ENCODE measurements at places on chromosomes 16 and 17.

DNA sequence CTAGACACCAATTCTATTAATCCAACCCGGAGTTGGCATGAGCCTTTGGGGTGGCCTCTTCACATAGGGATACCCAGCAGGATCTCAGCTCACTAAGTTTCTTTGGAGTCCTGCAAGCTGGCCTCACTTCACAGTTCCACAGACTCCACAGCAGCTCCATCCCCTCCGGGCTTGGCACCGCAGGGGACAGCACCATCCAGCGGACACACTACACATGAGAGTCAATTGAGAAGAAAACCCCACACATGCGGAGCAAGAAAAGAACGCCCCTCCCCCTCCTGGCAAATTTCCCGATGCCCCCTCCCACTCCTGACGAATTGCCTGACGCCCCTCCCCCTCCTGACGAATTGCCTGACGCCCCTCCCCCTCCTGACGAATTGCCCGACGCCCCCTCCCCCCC lies 31.1 kb downstream of the KLHDC4 start:
- no peak for DNase-seq

DNA sequence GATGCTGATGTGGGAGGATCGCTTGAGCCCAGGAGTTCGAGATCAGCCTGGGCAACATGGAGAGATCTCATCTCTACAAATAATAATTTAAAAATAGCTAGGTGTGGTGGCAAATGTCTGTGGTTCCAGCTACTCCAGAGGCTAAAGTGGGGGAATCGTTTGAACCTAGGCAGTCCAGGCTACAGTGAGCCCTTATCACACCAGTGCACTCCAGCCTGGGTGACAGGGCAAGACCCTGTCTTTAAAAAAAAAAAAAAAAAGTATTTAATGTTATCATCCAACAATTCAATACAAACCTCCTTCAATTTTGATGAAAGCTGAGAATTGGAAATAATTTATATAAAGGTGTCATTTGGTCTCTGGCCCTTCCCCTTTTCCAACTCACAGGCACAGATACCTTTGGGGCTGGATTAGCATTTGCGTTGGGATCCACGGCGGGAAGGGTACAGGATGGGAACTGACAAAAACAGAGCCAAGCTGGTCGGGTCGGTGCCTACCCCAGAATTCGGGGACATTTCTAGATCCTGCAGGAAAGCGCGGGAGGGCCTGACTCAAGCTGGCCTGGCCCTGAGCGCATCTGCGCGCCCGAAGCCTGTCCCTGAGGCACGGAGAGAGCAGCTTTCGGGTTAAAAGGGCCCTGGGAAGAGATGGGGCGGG lies 860 bp upstream of the DCAF7 start:
- DNase-seq, result no peak

GRCh38 chr16:63613701-63614100 lies 1508.2 kb downstream of the CDH11 start:
- DNase-seq, result no peak

GRCh38 chr17:31926100-31926729 lies 10.6 kb upstream of the SUZ12 start:
- no peak for DNase-seq

- no peak for DNase-seq
Measured at GRCh38 chr16:61945511-61945910, 90.7 kb downstream of the CDH8 start.

GRCh38 chr16:77540646-77541045 lies 105.8 kb upstream of the ADAMTS18 start:
- no peak for DNase-seq

GRCh38 chr17:64747938-64748540 lies 85.9 kb upstream of the SMURF2 start:
- DNase-seq, result no peak

DNA sequence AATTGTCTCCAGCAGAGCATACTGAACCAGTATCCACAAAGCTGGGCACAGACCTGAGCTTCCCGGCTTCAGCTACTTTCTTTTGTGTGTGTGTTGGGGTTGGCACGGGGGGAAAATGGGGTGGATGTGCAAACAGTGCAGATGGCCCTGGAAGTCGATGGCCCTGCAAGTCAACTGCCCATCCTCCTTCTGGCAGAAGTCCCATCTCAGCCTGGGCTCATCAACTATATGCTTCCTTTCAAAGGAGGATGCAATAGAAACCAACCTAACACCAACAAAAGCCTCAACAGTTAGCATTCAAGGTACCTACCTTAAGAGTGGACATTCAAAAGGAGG lies 55.7 kb downstream of the SOX9 start:
- DNase-seq, result no peak

- no peak for DNase-seq
Measured at GRCh38 chr16:65634291-65634690, 512.4 kb upstream of the CDH11 start.

DNA sequence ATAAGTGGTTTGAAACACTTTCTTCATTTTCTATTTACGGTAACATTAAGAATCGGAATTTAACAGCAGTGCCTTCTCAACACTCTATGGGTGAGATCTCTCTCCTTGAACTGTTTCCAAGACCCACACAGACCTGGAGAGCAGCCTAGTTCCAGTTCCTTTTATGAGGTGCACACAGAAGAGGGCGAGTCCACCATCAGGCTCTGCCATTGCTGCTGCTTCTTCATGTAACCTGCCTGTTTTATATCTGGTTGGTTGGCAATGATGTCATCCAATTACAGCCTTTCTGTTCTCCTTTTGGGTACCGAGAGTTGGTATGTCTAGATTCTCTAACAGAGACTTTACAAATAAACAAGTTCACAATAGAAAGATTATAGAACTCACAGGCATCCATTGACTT lies 225.7 kb downstream of the UTP18 start:
- DNase-seq, result no peak

- DNase-seq, result peak; percentile 44
Measured at GRCh38 chr16:66315210-66315825, 51.2 kb upstream of the CDH5 start.

DNA sequence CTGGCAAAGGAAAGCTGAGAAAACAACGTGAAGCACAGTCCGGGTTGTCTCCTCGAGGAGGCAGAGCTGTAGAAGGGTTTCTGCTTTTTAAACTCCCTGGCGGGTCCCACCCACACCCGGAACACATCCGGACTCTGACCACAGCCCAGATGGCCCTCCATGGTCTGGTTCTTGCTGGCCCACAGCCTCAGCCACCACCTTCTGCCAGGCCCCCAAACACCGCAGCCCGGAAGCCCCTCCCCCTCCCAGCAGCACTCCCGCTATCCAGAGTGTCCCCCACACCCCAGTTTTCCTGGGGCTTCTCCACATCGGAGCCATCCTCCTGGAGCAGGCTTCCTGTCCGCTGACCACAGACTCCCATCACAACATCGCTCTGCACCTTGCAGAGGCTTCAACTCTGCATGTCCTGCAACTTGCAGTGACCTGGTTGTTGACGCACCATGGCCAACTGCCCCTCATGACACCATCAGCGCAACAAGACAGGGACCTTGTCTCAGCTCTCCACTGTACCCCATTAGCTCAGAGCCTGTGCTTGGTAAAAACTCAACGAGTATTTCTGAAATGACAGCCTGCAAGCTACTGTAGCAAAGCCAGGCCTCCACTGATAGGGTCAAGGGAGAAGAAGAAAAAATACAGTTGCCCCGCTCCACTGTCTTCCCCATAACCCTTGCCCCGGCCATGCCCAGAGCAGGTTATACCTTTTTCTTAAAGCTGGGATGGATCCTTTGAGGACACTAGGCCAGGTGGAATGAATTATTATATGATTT lies 129.8 kb downstream of the C16orf78 start:
- peak; percentile 30 for DNase-seq

GRCh38 chr17:63142836-63143235 lies 176.8 kb downstream of the TANC2 start:
- DNase-seq, result no peak

- no peak for DNase-seq
Measured at GRCh38 chr16:27920391-27920891, 143.1 kb downstream of the GSG1L start.

DNA sequence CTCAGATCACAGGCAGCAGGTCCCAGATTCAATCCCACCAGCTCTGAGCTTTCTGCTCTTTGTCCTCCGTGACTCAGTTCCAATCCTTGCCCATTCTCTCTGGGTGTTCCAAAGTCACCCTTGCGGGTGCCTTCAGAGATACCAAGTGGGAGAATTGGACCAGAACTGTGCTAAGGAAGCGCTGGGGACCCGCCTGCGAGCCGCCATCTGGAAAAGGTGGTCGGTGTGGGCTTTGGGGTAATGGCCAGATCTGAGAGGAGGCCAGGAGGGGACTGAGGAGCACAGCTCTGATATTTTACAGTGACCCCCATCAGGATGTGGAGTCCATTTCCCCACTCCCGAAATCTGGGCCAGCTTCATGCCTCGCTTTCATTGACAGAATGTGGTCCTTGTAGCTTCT lies 152.6 kb downstream of the SDK2 start:
- DNase-seq, result no peak

DNA sequence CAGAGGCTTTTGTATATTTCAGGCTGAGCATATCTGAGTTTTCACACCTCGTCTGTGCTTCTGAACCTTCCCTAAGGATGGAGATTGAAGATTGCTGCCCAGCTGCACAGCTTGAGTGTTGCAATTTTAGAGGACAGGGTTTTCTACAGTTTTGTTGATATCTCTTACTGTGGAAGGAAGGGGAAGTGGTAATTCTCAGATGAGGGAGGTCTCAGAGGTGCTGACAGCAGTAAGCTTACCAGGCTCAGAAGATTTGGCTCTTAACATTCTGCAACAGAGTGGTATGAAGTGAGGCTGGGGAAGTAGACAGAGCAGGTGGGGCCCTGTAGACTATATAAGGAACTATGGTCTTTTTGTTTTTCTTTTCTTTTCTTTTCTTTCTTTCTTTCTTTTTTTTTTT lies 45.8 kb upstream of the ARHGAP17 start:
- no peak for DNase-seq

DNA sequence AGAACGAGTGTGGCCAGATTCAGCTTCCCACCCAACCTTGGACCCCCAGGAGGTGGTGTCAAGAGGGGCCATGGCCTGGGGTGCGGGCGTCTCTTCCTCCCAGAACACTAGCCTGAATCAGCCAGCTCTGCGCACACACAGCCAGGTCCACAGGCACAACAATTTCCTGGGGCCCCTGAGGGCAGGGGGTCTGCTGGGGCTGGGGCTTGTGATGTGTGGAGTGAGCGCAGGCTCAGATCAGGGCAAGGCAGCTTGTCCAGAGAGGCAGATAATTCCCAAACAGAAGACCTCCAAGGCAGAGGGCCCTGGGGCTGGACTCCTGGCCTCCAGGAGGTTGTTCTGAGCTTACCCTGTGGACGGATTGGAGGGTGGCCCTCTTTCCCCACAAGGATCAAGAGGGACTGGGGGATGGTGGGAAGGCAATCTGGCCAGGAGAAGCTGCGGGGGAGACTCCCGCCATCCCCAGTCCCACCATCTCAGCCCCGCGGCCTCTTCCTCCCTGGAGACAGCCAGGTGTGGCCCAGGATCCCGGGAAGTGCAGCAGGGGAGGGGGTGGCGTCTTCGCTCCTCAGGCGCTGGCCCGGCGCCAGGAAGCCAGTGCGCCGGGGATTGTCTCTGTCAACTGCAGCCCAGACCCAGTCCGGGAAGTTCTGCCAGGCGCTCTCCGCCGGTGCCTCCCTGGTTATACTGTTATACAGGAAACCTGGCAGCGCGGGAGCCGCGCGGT lies 52.0 kb upstream of the AMZ2 start:
- DNase-seq, result no peak

GRCh38 chr16:50502616-50503011 lies 45.6 kb upstream of the NKD1 start:
- DNase-seq, result no peak

DNA sequence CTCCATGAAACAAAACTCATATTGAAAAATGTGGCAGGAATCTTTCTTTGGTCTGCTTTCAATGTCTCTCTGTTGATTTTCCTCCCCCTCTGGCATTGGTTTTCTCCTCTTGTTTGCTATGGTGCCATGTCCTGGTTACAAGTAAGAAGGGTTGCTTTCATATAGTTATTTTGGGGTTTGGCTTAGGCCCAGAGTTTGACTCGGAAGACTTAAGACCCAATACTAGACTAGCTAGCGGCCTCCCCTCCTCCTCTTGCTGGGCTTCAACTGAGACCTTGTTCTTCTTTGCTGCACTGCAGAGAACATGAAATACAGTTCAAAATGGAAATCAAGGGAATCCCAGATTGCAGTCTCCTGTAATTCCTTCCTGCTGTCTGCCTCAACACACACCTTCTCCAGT lies 30.0 kb upstream of the CLEC18A start:
- no peak for DNase-seq

DNA sequence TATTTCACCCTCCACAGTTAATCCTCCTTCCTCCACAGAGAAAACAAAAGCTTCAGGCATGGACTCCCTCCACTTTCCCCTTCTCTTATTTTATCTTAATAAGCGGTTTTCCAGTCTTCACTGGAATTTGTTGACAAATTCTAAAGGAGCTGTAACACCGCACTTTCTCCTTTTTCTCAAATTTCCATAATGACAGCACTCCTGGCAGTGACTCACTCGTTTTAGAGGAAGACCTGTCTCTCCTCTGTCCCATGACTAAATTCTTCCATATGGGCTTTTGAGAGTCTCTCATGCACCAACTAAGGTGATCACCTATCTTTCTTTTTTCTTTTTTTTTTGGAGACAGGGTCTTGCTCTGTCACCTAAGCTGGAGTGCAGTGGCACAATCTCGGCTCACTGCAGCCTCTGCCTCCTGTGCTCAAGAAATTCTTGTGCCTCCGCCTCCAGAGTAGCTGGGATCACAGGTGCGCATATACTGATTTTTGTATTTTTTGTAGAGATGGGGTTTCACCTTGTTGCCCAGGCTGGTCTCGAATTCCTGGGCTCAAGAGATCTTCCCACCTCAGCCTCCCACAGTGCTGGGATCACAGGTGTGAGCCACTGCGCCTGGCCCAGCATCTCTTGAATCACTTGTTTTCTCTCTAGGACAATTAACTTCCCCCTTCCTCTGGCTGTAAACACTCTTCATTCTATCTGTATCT lies 7.7 kb downstream of the ITGAM start:
- no peak for DNase-seq

DNA sequence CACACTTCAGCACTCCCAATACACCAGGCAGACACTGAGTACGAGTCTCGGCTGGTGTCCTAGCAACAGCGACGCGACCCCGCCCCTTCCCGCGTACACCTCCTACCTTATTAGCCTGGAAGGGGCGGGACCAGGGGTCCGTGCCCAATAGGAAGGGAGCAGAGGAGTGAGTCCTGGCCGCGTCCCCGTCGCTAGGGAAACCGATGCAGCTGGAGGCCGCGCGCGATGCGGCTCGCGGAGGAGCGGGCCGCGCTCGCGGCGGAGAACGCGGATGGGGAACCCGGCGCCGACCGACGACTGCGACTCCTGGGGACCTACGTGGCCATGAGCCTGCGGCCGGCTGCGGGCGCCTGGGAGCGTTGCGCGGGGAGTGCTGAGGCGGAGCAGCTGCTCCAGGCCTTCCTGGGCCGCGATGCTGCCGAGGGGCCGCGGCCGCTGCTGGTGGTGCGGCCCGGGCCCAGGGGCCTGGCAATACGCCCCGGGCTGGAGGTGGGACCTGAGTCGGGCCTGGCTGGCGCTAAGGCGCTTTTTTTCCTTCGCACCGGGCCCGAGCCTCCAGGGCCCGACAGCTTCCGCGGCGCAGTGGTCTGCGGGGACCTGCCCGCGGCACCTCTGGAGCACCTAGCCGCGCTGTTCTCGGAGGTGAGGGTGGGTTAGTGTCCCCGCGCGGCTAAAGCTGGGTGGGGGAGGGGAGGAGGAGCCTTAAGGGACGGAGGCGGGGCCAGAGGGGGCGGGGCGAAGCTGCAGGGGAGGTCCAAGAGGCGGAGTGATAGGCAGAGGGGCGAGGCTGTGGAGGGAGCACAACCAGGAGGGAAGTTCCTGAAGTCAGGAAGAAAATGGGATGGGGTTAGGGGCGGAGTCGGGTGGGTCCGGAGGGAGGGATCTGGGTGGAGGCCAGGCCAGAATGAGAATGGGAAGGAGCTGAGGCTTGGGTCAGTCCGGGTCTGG lies at the start of gene DNAH9:
DNAH9 (plus strand) TSS at position 197 of the 948 bp plus-strand sequence; CDS start at position 226, 29 bp downstream.
- peak; percentile 96 for DNase-seq

- no peak for DNase-seq
Measured at GRCh38 chr16:5837007-5837670, 739.5 kb upstream of the EEF2KMT start.

Measured in breast epithelium (tissue), 4 donors.